ENCODE measurements at places on chromosomes 7 and 10. TPM values are rescaled to one million over a fixed set of nuclear protein-coding genes. Genes with fewer than 3 reads are reported as not detected.

Gene NRP1
- 11.7 TPM for total RNA-seq

Gene SPDYE2B
- not detected for total RNA-seq

Gene HOXA10
- total RNA-seq, result 25.4 TPM

Gene NFKB2
- 29.3 TPM for total RNA-seq

Gene SCRN1
- 17.1 TPM for total RNA-seq

Gene TUBB8
- total RNA-seq, result not detected

DNA sequence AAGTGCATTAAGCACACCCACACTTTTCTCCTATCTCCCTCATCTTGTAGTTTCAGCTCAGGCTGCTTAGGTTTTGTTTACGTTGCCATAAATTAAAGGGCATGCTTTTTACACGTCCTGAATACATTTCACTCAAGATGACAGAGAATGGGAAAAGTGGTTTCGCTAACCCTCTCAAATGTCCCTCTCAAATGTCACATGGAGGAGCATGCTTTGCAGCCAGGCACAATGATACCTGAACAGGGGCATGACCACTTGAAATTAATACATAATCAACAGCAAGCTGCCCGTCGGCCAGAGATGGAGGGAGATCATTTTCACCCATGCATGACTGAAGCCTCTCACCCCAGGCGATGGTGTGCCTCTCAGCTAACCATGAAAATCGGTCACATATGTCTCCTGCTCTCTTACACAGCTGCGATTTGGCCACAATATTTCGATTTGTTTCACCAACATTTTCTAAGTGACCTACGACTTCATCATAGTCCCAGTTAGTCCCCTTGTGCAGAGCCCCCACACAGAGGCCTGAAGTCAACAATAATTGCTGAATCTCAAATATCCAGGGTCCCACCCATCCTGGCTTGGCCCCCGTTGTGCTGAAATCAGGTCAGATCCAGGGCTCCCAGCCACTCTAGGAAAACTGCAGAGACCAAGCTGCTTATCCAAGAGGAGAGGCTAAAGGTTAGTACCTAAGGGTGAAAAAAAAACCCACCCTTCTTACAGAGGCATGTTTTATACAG, 373.9 kb upstream of the NFE2L3 start:
- H3K27ac ChIP-seq, result no peak overlapping the region
- H3K4me3 ChIP-seq, result no peak overlapping the region
- no peak for DNase-seq
- no peaks in the 10 kb centered on the region for H3K27me3 ChIP-seq
- no peaks in the 10 kb centered on the region for H3K4me1 ChIP-seq

- H3K27ac ChIP-seq, result no peak overlapping the region
- H3K4me3 ChIP-seq, result no peak overlapping the region
- no peaks in the 10 kb centered on the region for H3K36me3 ChIP-seq
- DNase-seq, result no peak
- H3K4me1 ChIP-seq, result no peaks in the 10 kb centered on the region
These were observed 330.0 kb downstream of the BBS9 start for GRCh38 chr7:33459340-33459751.

DNA sequence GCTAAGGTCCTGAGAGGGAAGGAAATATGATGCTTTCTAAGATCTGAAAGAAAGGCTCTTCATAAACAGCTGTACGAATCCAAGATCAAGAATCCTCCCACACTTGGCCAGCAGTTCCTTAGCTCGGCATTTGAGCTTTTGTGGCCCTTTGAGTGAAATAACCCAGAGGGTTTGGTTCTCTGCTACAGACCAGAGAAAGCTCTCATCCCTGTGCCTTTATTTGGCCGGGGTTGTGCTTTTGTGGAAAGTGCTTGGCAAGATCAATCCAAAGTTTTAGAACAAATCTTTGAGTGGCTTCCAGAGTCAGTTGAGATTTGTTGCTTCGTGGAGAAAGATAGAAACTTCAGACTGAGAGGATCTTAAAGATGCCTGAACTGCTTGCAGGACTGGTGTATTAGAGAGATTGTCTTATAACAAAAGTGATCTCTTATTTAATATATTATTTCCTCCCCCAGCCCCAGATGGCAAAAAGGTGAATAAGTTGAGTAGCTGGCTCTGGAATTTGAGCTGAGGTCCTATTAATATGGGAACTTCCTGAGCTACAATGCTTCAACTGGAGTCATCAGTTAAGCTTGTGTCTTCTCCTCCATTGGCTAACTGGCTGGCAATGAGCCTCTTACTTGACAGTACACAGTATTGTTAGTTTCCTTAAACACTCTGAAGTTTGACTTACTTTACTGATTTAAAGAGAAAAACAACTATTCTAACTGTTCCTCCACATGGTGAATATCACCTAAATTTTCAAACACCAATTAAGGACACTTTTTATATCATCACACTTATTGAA, 687.3 kb downstream of the MAGI2 start:
- no peaks in the 10 kb centered on the region for H3K36me3 ChIP-seq
- no peak overlapping the region for H3K4me3 ChIP-seq
- H3K4me1 ChIP-seq, result no peaks in the 10 kb centered on the region
- no peak overlapping the region for H3K27ac ChIP-seq

DNA sequence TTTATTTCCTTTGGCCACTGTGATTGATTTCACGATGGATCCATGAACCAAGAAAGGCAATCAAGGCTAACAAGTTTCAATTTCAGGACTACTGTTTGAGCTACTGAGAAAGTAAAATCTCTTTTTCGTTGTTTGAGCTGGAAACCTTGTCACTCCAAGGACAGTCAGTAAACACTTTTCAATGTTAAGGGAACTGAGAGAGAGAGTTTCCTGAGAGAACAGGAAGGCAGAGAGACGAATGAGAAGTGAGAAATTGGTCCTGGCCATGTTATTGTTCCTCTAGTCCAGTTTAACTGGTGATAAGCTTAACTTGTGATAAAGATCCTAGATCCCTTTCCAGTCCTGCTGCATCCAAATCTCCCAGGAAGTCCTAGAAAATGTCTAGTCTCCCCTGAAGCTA, 909 bp upstream of the AKR1D1 start:
- no peak for DNase-seq
- H3K36me3 ChIP-seq, result no peaks in the 10 kb centered on the region
- H3K4me1 ChIP-seq, result no peaks in the 10 kb centered on the region
- H3K4me3 ChIP-seq, result no peak overlapping the region

- no peak overlapping the region for H3K27ac ChIP-seq
- no peak overlapping the region for H3K4me3 ChIP-seq
- no peaks in the 10 kb centered on the region for H3K27me3 ChIP-seq
- DNase-seq, result no peak
- no peaks in the 10 kb centered on the region for H3K36me3 ChIP-seq
These were observed 159.3 kb downstream of the ST7 start for GRCh38 chr7:117112640-117113039.

DNA sequence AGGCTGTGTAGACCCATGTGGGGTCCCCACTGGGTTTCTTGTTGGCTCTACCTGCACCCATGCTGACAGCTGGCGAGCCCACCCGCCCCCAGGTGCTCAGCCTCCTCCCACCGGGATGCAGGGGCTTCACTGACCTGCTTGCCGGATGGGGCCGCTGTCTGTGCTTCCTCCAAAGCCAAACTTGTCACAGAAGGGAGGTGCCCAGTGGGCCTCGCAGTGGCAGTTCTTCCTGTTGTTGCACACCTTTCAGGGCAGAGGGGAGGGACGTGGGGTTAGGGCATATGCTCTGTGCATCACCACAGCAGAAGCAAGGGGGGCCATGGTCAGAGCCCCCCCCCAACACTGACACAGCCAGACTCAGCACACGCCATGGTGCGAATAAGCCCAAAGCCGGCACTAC, 146.5 kb downstream of the FANK1 start:
- no peak for DNase-seq
- H3K36me3 ChIP-seq, result no peaks in the 10 kb centered on the region
- H3K4me3 ChIP-seq, result no peak overlapping the region
- no peaks in the 10 kb centered on the region for H3K4me1 ChIP-seq
- H3K27me3 ChIP-seq, result no peaks in the 10 kb centered on the region
- no peak overlapping the region for H3K27ac ChIP-seq

DNA sequence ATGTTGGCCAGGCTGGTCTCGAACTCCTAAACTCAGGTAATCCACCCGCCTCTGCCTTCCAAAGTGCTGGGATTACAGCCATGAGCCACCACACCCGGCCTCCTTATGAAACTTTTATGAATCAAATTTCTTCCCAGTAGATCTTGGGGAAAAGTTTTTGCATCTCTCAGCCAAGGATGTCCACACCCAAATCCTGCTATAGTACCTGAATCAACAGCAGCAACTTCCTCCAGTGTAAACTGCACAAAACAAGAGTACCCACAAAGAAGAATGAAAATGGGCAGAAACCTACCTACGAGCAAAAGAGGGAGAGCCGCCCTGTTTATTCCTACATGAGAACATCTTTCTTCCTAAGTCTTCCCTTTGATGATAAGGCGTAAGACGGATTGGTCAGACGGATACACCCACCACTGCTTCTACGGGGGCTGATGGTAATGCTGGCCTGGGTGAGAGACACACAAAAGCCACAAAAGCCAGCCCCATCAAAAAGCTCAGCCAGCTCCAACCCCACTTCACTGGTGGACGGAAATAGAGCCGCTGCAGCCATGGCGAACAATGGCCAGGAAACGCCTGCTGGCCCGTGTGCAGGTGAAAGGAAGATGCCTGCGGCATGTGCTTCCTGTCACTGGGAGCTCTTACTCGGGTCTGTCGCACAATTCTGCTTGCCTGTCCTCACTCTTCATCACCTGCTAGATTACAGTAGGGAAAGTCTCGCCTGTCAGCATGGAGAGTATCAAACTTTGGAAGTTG, 10.4 kb downstream of the JCAD start:
- H3K27ac ChIP-seq, result no peak overlapping the region
- no peak for DNase-seq
- H3K27me3 ChIP-seq, result no peaks in the 10 kb centered on the region
- H3K4me1 ChIP-seq, result no peaks in the 10 kb centered on the region
- H3K4me3 ChIP-seq, result no peak overlapping the region

GRCh38 chr7:96181174-96181573, 140.7 kb downstream of the SLC25A13 start:
- no peaks in the 10 kb centered on the region for H3K4me1 ChIP-seq
- H3K4me3 ChIP-seq, result no peak overlapping the region
- H3K27me3 ChIP-seq, result no peaks in the 10 kb centered on the region
- H3K27ac ChIP-seq, result no peak overlapping the region

GRCh38 chr10:3096149-3096548, 28.8 kb downstream of the PFKP start:
- H3K4me3 ChIP-seq, result no peak overlapping the region
- no peak for DNase-seq
- no peaks in the 10 kb centered on the region for H3K27me3 ChIP-seq
- H3K36me3 ChIP-seq, result no peaks in the 10 kb centered on the region
- peaks cover 14% of the 10 kb centered on the region for H3K4me1 ChIP-seq

DNA sequence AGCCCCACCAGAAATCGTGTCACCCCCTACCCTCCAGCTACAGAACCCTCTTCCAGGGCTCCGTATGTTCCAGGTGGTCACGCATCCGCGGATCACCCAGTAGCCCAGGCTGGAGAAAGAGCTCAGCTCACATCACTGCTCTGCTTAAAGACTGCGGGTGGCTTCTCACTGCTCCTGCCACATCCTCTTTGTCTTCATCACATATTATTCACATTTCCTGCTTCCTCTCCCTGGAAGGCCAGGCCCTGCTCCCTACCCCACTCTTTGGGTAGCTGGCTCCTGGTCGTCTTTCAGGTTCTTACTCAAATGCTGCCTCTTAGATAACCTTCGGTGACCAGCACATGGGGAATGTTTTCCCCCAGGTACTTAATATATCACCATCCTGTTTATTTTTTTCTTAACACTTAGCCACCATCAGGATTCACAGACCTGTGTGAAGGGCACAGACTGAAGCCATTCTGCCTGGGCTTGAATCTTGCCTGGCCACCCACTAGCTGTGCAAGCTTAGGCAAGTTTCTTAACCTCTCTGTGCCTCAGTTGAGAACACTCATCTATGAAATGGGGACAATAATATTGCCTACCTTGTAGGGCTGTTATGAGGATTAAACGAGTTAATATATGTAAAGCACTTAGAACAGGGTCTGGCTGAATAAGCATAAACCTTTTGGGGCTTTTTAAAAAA, 307.8 kb downstream of the PRPF18 start:
- no peak for DNase-seq
- H3K27ac ChIP-seq, result no peak overlapping the region
- H3K4me1 ChIP-seq, result no peaks in the 10 kb centered on the region
- H3K36me3 ChIP-seq, result no peaks in the 10 kb centered on the region
- H3K4me3 ChIP-seq, result no peak overlapping the region

- no peaks in the 10 kb centered on the region for H3K4me1 ChIP-seq
- H3K27me3 ChIP-seq, result no peaks in the 10 kb centered on the region
- no peak for DNase-seq
- no peak overlapping the region for H3K27ac ChIP-seq
- no peak overlapping the region for H3K4me3 ChIP-seq
These were observed 155.8 kb upstream of the TAC1 start for GRCh38 chr7:97576043-97576442.

GRCh38 chr7:75637854-75638593, 100.7 kb downstream of the HIP1 start:
- H3K27ac ChIP-seq, result no peak overlapping the region
- no peak for DNase-seq
- no peaks in the 10 kb centered on the region for H3K27me3 ChIP-seq
- peak overlapping the region; percentile 68 for H3K4me3 ChIP-seq

DNA sequence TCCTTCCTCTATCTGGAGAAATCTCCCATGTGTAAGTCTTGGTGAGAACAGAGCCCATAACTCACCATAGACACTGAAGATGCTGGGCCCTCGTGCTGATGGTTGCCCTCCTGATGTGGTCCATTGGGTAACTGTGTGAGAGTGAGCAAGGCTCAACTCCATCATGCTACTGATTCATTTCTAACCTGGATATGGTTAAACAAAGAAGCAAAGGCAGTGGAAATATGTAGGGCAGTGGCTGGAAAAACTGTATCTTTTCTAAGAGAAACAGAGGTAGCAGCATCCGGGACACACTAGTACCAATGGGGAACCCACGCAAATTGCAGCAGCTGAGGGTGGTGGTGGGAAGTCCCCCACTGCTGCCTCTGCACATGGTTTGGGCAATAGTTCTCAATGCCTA, 221.7 kb downstream of the KLF6 start:
- no peak overlapping the region for H3K4me3 ChIP-seq
- H3K36me3 ChIP-seq, result no peaks in the 10 kb centered on the region
- no peak for DNase-seq
- no peak overlapping the region for H3K27ac ChIP-seq
- H3K4me1 ChIP-seq, result no peaks in the 10 kb centered on the region
